Calu3 (cell line): ENCODE measurements at places on chromosomes 5 and 9. TPM values are rescaled to one million over a fixed set of nuclear protein-coding genes. Genes with fewer than 3 reads are reported as not detected.

DNA sequence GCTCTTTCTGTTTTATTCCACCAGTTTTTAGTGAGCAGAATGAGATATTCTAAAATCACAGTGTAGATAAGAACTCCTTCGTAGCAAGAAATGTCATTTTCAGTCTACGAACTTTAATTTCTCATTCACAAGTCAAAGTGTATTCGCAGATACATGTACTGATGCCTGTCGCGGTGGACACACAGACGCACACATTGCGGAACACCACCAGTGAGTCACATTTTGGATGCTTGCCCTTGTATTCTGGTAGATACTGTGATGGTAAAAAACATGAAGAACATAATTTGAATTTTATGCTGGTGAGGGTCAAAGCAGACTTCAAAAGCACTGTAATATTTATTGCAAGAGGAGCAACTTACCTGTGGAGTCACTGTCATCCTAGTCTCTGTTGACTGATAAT, 4.7 kb upstream of the C9orf57 start:
- no peak for DNase-seq

DNA sequence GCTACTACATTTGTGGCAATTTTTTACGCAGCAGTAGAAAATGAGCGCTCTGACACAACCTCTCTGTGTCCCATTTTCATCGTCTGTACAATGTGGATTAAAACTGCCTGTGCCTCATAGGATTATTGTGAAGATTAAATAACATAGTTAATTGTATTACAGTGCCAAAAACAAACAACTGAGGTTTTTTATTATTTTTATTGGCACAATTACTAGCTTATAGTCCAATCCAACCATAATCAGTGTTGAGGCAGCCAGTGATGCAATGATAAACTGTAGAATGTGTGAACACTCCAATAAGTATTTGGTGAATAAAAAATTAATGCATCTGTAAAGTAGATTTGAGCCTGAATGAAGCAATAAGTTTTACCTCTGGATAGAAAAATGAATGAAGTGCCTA, 588.3 kb downstream of the DNAH5 start:
- no peak for DNase-seq

Gene PCDHB7
- total RNA-seq, result 0.26 and 0.37 TPM in 2 replicates

Gene SMU1
- 12.3 and 13.4 TPM in 2 replicates for total RNA-seq

DNA sequence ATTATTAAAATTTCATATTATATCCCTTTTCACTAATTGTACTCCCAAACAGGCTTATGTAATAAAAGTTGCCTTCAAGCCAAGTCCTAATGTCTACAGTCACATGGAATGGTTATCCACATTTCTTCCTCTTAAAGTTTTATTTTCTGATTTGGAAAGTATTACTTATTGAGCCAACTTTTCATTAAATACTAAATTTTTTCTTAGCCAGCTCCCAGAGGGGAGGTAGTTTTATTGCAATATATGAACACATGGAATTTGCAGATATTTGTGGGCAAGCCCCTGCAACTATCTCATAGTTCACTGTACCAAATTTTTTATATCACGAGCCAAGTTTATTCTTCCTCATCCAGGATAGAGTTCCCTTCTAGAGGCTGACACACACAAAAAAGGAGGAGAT, 332.8 kb upstream of the PTGER4 start:
- no peak for DNase-seq

DNA sequence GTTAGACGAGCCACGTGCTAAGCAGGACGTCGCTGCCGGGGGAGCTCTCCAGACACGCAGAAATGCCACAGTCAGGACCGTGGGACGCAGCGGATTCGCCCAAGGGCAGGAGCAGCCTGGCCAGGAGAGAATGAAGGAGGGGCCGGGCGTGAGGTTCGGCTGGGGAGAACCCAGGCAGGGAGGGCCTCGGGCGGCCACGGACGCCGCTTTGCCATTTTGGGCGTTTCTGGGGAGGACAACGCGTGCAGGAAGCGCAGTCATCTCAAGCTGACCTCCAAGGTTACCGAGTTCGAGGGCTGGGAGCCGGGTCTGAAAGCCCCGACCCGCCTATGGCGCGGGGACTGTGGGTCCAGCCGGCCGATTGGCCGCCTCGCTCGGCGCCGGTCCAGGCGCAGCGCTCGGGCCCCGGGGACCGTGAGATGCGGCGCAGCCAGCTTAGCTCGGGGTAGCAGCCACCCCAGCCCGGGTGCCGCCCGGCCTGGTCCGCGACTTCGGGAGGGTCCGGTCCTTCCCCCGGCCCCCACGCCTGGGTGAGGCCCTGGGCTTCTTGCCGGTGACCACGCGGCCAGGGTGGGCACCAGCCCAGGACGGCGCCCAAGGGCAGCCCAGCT, 760 bp upstream of the MAN1B1 start:
- DNase-seq, result no peak

- no peak for DNase-seq
Observed at GRCh38 chr5:64532212-64532611, 26.4 kb downstream of the RGS7BP start.

GRCh38 chr9:129177791-129178567, at the start of gene IER5L:
Gene IER5L (minus strand): TSS chr9:129178261. CDS start chr9:129178052, 209 bp downstream.
- peak; percentile 93 for DNase-seq

Gene ACOT12
- 0.87 TPM in 1 of 2 replicates, not detected in the other for total RNA-seq

DNA sequence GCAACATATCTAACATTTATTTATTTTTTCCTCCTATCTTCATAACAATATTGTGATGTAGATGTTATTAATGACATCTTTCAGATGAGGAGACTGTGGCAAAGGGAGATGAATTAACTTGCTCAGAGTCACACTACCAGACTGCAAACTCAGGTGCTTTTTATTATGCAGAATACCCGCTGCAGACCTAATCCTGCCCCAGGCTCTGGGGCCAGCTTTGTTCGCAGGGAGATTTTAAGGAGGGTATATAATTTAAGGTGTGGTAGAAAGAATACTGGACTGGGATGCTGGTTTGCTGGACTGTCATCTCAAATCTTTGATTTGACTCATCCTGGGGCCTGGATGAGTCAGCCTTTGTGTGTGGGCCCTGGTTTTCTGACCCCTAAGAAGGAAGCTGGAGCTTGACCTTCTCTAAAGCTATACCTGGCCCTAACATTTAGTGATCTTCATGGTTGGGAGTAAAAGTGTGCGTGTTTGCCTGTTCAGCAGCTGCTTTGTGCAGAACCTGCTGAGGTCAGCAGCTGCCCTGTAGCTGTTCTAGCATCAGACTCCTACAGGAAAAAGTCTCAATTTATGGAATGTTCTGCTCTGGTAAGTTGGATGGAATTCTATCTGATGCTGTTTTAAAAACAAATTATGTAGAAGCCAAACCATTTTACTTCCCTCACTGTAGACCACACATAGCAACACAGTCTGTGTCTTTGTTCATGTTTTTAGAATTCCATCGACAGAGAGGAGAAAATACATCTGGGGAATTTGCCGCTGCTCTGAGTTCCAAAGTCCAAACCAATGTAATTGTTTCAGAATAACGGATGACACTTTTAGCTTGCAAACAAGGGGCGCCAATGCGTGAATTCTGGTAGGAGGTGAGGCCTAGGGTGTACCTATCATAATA, 4.5 kb downstream of the SLC36A1 start:
- DNase-seq, result no peak

Gene KCNMB1
- total RNA-seq, result not detected in 2 replicates

- DNase-seq, result no peak
Observed at GRCh38 chr9:115671963-115672305, 481.7 kb upstream of the PAPPA start.

Gene GARIN3
- not detected in 2 replicates for total RNA-seq

DNA sequence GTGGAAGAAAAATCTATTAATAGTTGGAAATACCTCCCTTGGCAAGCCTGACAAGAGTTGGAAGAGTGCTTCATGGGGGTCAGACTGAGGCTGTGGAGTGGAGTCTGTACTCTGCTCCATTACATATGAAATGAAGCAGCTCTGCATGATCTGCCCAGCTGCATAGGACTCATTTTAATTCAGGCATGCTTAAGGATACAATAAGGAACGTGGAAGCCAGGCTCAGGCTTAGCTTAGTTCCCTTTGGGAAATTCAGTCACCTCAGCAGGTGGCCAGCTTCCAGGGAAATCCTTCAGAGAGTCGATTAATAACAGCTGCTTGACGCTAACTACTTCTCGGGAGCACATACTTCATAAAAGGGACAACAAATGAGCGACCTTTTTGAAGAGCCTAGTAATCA, 1672.9 kb upstream of the WWC1 start:
- DNase-seq, result no peak

DNA sequence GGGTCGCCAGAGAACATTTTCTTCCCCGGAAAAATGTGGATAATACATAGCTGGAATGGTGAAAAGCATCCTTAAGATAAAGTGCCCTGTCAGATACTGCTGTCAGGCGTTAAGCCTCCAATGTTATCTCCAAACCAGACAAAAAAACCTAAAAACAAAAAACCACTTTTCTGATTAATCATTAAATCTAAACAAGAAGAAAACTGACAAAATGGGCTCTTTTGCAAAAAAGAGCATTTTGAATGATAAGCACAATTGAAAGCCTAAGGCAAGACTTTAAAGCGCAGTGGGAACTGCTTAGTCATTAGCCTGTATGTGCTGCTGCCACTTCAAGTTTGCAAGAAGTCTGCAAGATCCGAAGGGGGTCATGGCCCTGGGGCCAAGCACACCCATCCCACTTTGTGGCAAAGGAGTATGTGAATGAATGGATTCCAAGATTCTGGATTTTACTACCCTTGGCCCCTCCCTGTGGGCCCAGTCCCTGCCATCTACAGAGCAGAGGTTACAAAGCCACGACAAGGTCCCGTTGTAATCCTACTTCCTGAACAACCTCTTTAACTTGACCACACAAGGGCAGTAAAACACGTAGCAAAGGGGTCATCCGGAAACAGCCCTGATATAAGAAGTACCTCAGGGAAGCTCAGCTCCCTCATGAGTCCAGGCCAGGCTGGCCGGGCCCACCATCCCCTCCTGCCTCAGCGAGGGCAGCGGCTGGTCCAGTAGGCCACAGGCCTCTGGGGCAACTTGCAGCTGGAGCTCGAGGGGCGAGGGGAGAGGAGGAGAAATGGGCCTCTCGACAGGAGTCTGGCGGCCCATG, 29.7 kb downstream of the SHB start:
- DNase-seq, result no peak

Gene CBY3
- not detected in 2 replicates for total RNA-seq

Gene PALM2AKAP2
- total RNA-seq, result 2.9 TPM in 1 of 2 replicates, not detected in the other

DNA sequence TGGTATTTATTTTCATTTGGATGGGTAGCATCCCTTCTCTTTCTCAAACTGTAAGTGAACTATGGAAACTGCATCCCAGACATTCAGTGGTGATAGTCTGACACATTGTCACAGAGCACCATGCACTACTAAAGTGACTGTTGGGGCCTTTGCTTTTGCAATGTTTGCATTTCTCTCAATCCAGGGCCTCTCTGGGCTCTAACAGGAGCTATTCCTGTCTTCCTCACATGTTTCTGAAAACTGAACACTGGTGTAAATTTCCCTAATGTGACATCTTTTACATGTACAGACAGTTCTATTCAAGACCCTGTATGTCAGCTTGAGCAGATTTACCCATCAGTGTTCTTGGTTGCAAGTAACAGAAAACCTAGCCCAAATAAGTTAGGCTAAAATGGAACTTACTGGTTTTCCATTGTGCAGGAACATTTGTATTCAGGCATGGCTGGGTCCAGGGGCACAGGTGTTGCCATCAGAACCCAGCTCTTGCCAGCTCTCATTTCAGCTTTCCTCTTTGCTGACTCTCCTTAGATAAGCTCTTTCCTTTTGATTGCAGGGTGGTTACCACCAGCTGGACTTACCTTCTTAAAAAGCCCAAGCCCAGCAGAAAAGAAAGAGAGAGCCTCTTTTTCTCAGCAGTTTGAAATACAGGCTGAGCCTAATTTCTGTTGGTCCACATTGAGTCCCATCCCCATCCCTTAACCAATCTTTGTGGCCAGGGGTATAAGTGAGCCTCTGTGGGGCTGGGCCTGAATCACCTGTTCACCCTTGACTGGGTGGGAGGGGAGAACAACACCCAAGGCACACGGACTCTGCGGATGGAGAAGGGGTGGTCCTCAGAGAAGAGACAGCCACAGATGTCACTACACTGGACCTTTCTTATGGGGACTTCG, 234.3 kb downstream of the NR3C1 start:
- DNase-seq, result no peak

GRCh38 chr5:121795511-121795910, 56.2 kb upstream of the FTMT start:
- no peak for DNase-seq

DNA sequence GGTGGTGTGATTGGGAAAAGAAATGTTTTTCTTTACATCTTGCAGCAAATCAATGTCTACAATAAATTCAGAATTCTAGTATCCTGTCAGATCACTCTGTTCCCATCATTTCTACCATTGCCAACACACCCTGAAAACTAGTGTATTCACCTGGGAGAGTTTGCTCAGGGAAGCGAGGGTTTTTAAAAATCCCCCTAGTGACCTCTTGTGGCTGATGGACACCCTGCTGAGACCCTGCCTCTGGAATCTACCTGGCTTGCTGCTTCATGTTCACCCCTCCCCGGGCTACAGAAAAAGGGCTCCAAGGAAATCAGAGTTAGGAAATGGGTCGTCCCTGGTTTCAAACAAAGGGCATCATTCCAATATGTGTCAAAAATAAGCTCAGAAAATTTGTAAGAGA, 21.4 kb upstream of the ALDOB start:
- DNase-seq, result no peak
